Stimulated activated CD8-positive, alpha-beta memory T cell treated with anti-CD3 and anti-CD28 coated beads, Interleukin-4, amount 100 ng/mL, for 1 hour (primary cell): ENCODE measurements at places on chromosomes 7 and 10.

GRCh38 chr7:106063024-106063423 is 49.1 kb downstream of the SYPL1 start:
- no peak for DNase-seq

GRCh38 chr7:157991351-157991750 is 596.3 kb downstream of the PTPRN2 start:
- no peak for DNase-seq

- no peak for DNase-seq
Measured at GRCh38 chr10:128475686-128476367, 349.6 kb upstream of the MKI67 start.

DNA sequence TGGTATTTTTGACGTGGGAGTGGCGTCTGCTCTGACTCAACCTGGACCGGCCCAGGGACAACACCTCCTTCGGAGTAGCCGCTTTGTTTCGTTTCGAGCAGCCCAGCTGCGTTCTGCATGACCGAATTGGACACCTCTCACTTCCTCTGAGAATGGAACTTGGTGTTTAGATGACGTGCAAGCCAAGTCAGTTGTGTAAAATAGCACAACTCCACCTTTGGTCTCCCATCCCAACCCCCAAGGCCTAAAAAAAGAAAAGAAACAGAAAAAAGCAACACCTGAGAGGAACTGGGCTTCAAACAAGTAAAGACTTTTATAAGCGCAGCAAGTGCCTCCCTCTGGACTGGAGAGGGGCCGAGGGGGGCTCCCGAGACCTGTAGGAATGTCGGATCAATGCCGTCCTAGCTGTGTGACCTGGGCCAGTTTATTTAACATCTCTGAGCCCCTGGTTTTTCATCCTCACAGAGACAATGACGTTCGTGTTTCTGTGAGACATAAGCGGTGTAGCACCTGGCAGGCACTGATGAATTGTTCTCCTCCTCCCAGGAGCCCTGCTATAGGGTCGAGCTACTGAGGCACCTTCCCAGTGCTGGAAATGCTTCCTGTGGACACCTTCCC is 52.0 kb upstream of the SMNDC1 start:
- DNase-seq = no peak

DNA sequence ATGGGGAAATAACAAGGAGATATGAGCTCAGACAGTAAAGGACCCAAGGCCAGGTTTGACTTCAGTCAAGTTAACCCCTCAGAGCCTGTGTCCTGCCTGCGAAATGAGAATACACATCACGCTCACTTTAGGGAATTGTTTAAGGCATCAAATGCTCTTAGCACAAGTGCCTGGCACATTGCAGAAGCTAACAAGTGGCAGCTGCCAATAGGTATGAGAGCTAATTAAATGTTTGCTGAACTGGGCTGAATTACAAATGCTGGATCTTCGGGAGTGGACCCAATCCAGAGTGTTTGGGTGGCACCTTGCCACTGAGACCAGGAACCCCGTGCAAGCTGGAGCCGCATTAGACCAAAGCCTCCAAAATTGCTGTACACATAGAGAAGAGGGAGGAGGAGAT is 136.8 kb downstream of the C10orf90 start:
- no peak for DNase-seq

- DNase-seq = no peak
Measured at GRCh38 chr10:113612154-113612553, 51.7 kb downstream of the NRAP start.

- DNase-seq = no peak
Measured at GRCh38 chr10:132664883-132665282, 121.1 kb downstream of the NKX6-2 start.

- no peak for DNase-seq
Measured at GRCh38 chr10:75468612-75469005, 37.2 kb downstream of the LRMDA start.

GRCh38 chr10:69644658-69645295 is 14.7 kb downstream of the FAM241B start:
- DNase-seq = no peak

DNA sequence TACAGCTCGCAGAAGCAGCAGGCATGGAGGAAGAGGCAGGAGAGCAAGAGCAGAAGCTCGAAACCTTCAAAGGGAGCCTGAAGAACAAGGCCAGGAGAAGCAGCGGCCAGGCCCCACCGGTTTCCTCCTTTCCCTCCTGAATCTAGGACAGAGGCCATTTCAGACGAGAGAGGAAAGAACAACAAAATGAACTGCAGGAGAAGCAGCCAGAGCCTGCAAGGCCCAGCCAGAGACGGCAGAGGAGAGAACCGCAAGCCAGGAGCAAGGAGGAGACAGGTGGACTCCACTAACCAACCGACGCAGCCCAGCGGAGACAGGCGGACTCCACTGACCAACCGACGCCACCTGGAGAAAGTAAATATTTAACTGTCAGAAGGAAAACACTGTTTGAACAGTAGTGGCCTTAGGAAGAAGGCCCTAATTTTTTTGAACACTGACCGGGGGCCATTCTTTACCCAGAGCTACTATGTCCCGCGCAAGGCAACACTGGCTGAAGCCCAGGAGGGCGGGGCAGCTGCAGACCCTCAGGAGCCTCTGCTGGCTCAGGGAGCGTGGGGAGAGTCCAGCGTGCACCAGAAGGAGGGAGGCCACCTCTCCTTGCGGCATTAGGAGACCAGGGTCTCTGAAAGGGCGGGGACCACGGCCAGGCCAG is 559.2 kb downstream of the PTPRN2 start:
- no peak for DNase-seq

DNA sequence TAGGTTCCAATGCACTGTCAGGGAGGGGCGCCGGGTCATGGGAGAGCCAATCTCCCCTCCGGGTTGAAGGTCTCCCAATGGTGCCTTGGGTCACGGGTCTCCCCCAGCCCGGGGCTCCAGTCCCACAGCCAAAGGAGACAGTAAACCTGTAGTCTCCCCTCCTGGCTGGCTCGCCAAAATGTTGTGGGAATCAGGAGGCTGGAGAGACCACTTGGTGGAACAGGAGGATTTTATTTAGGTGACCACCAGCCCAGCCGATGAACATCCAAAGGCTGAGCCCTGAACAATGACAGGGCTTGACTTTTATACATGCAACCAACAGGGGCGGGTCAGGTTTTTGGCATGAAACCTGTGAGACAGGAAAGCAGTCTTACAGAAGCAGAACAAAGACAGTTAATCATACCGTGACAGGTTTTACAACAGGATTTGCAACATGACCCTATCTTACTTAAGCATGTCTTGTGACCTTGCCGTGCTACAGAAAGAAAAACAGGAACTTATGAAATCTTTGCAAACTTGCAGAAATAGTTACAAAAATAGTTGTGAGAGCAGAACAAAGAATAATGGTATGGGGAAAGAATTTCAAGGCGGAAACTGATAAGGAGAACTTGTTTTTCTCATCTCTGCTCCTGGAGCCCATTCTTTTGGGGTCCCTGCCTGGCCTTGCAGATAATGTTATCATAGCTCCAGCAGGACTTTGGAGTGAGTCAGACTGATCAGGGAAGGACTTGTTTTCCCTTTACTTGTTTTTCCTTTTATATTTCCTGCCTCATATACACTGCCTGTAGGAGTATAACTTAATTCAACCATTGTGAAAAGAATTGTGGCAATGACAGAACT is 7.1 kb downstream of the ERV3-1 start:
- no peak for DNase-seq

DNA sequence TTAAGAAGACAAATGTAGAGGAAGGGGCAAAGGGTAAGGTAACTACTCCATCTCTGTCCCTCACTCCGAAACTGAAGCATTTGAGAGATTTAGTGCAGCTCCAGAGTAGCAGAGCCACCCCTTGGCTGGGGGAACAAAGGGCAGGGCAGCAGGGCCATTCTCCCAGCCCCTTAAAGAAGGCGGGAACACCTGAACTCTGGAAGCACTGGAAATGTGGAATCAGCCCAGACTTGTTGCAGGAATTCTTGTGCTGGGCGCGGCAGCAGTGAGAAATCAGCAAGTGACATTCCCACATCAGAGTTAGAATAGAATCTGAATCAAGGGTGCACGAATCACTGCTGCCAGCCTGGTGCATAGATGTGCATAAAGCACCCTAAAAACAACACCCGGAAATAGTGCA is 34.4 kb upstream of the GRM8 start:
- no peak for DNase-seq

DNA sequence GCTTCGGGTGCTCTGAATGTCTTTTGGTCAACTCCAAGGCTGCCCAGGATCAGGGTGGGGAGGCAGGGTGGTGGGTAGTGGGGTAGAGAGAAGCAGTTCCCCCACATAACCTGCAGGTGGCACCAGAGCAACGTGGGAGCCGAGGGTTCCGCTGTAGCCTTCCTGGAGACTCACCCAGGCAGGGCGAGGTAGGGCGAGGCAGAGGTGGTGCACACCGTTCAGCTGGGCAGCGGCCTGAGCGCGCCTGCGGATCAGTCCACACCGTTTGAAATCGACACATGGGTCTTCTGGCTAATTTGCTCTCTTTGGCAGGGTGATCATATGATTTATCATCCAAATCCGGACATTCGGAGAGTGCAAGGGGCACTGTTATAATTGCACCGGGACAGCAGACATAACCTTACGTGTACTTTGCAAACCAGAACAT is 41.4 kb upstream of the MAP3K8 start:
- DNase-seq = peak; percentile 34

GRCh38 chr7:157497744-157498651 is 161.2 kb downstream of the DNAJB6 start:
- no peak for DNase-seq

DNA sequence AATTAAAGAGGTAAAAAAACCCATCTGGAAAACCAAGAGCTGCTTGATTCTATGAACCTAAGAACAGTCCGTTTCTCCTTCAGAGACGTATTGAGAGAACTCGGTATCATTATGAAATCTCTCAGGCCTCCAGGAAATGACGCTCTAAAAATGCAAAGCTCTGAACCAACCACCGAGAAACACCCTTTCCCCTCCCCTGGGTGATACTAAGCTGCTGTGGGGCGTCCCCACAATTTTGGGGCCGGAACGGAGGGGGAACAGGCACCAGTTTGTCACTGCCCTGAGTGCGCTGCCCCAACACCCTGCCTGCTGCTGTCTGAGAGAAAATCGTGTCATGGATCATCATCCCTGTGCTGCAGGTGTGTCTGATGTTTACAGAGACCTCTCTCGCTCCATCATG is 509.5 kb downstream of the DNAJB6 start:
- no peak for DNase-seq

- no peak for DNase-seq
Measured at GRCh38 chr7:152108359-152108758, 82.9 kb downstream of the GALNT11 start.

- no peak for DNase-seq
Measured at GRCh38 chr10:5774987-5775620, 38.1 kb downstream of the GDI2 start.

GRCh38 chr7:157475601-157476000 is 138.8 kb downstream of the DNAJB6 start:
- DNase-seq = no peak

DNA sequence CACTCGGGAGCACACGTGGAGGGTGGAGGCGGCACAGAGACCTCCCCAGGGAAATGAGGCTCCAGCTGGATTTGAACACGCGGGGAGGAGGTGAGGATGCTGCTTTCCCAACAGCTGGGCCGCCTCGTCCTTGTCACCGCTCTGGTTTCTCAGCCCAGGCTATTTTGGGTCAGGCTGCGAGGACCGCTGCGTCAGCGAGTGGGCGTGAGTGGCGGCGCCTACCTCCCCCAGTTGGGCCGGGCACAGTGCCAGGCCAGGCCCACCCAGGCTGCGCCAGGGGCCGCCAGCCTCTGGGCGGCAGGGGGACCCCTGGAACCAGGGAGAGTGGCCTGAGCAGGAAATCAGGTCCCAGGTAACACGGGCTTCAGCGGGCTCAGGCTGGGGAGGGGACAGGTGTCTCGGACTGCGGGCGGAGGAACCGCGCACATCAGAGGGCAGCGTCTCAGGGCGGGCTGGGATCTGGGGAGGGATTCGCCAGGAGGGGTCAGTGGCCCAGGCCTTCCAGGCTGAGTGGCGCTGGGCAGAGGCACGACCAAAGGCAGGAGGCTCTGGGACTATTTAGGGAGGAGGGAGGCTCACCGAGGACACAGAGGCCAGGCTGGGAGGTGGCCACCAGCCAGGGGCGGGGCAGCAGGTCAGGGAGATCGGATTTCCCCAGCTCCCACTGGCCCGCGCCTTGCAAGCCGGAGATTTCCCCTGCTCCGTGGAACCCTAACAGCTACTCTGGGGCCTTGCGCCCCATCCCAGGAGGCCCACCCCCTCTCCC is 125.2 kb upstream of the RET start:
- DNase-seq = no peak

GRCh38 chr7:1843271-1843861 is 173.3 kb downstream of the ELFN1 start:
- DNase-seq = no peak

- DNase-seq = no peak
Measured at GRCh38 chr10:3066317-3067117, 831 bp upstream of the PFKP start.

- no peak for DNase-seq
Measured at GRCh38 chr7:4962872-4963775, 4.1 kb upstream of the MMD2 start.

- DNase-seq = no peak
Measured at GRCh38 chr7:141960687-141961422, 12.7 kb downstream of the TAS2R38 start.

DNA sequence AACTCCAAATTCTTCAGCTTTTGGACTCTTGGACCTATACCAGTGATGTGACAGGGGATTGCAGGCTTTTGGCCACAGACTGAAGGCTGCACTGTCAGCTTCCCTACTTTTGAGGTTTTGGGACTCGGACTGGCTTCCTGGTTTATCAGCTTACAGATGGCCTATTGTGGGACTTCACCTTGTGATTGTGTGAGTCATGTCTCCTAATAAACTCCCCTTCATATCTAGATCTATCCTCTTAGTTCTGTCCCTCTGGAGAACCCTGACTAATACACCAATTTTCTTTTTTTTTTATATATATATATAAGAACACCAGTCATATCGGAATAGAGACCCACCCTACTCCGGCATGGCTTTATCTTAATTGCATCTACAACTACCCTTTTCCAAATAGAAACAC is 166.8 kb downstream of the ETV1 start:
- no peak for DNase-seq
